Activated naive CD4-positive, alpha-beta T cell treated with anti-CD3 and anti-CD28 coated beads for 36 hours (primary cell): ENCODE measurements at places on chromosomes 7 and 10. TPM values are rescaled to one million over a fixed set of nuclear protein-coding genes. Genes with fewer than 3 reads are reported as not detected.

NUPR2 gene
- total RNA-seq = not detected

UBTD1 gene
- 0.86 TPM for total RNA-seq

PDE1C gene
- not detected for total RNA-seq

GPR15LG gene
- total RNA-seq = not detected

TMEM184A gene
- total RNA-seq = not detected

PTER gene
- total RNA-seq = 16.7 TPM

OPN1SW gene
- not detected for total RNA-seq

ADAM8 gene
- 120 TPM for total RNA-seq

ABCC2 gene
- 0.20 TPM for total RNA-seq

GARS1 gene
- 367 TPM for total RNA-seq

PLEKHS1 gene
- total RNA-seq = not detected

MYH16 gene
- not detected for total RNA-seq

PAX4 gene
- not detected for total RNA-seq

COL1A2 gene
- 0.35 TPM for total RNA-seq

SEC31B gene
- total RNA-seq = 58.3 TPM

INHBA gene
- not detected for total RNA-seq

SORCS1 gene
- not detected for total RNA-seq

OR6V1 gene
- total RNA-seq = not detected

CCDC146 gene
- 0.49 TPM for total RNA-seq

ZPBP gene
- not detected for total RNA-seq

WAPL gene
- 33.5 TPM for total RNA-seq

GPR85 gene
- total RNA-seq = not detected

FAM24B gene
- 8.1 TPM for total RNA-seq

GRM3 gene
- not detected for total RNA-seq

CDHR1 gene
- total RNA-seq = 1.4 TPM

PDZD7 gene
- total RNA-seq = 0.37 TPM

OPN4 gene
- total RNA-seq = not detected

GBX1 gene
- not detected for total RNA-seq

IL6 gene
- total RNA-seq = 3.8 TPM

ZNF212 gene
- total RNA-seq = 10.4 TPM

TMEM213 gene
- not detected for total RNA-seq

TMEM209 gene
- 37.3 TPM for total RNA-seq

AGMO gene
- total RNA-seq = not detected

FAM25C gene
- total RNA-seq = not detected

OLAH gene
- 0.74 TPM for total RNA-seq

IGFBP1 gene
- total RNA-seq = not detected

ALOX5 gene
- 0.14 TPM for total RNA-seq

SPDYE8 gene
- total RNA-seq = not detected

FOXK1 gene
- total RNA-seq = 35.0 TPM

GLI3 gene
- 0.32 TPM for total RNA-seq

ABCB4 gene
- not detected for total RNA-seq

FAM13C gene
- total RNA-seq = not detected

HECW1 gene
- total RNA-seq = not detected

CAMK1D gene
- total RNA-seq = 11.3 TPM

HOXA3 gene
- not detected for total RNA-seq

GPR26 gene
- total RNA-seq = not detected

CDNF gene
- total RNA-seq = 1.6 TPM

PLPP4 gene
- not detected for total RNA-seq
